HCT116 (cell line): ENCODE measurements at places on chromosomes 2 and 18. TPM values are rescaled to one million over a fixed set of nuclear protein-coding genes. Genes with fewer than 3 reads are reported as not detected.

DNA sequence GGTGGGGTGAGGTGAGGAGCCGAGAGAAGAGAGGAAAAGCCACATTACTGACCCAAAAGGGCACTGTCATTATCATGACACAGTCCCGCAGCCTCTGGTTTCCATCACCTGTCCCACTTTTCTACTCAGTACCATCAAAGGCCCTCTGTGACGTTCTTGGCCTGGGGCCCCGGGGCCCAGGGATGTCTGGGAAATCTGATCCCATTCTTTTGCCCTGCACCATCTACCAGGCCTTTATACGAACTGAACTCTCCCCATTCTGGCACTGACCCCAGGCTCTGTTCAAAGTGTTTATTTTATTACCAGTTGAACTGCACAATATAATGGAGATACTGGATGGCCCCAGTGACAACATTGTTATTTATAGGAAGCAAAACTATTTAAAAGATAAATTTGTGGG is 89.1 kb downstream of the COL6A3 start:
- no peaks in the 10 kb centered on the region for H3K4me1 ChIP-seq
- no peak for DNase-seq
- no peak overlapping the region for H3K27ac ChIP-seq
- H3K4me3 ChIP-seq, result no peak overlapping the region

- H3K4me1 ChIP-seq, result peaks cover 19% of the 10 kb centered on the region
- no peaks in the 10 kb centered on the region for H3K36me3 ChIP-seq
- peak within 1 kb of the TSS; percentile 19; the same call in 1 of the 2 replicates for H3K27ac ChIP-seq
- no peaks in the 10 kb centered on the region for H3K27me3 ChIP-seq
These were observed at the start of gene GNAL for GRCh38 chr18:11688972-11689668. GNAL (plus strand) TSS chr18:11689264; CDS start chr18:11689564, 300 bp downstream.

DNA sequence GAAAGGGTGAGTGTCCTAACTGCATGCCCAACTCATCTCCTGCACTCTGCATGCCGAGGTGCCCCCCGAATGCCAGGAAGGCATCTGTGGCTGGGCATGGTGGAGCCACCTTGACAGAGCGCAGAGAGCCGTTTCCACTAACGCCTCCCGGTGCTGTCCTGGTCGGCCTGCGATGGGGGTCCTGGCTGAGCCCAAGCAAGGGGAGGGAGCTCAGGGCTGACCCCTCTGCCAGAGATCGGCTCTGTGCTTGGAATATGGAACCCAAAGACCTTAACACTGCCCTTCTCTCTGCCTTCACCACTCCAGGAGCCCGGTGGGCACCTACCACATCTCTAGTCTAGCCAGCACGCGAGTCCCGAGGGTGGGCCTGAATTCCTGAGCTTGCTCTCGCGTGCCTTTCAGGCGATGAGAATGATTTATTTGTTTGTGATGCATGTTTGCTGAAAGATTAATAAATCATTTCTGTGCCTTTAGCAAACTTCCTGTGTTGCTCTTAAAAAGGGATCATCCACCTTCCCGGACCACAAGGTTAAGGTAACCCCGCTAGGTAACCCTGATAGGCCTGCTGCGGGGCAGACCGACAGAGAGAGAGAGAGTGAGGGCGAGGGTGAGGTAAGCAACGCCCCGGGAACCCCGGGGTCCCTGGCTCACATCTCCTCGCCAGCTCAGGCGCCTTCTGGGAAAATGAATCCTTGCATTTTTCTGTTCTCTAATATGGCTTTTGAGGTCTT is 35.3 kb downstream of the PDIA6 start:
- H3K27ac ChIP-seq, result no peak overlapping the region
- H3K4me3 ChIP-seq, result no peak overlapping the region
- peaks cover 10% of the 10 kb centered on the region for H3K36me3 ChIP-seq
- H3K27me3 ChIP-seq, result no peaks in the 10 kb centered on the region
- no peaks in the 10 kb centered on the region for H3K4me1 ChIP-seq
- no peak for DNase-seq

DNA sequence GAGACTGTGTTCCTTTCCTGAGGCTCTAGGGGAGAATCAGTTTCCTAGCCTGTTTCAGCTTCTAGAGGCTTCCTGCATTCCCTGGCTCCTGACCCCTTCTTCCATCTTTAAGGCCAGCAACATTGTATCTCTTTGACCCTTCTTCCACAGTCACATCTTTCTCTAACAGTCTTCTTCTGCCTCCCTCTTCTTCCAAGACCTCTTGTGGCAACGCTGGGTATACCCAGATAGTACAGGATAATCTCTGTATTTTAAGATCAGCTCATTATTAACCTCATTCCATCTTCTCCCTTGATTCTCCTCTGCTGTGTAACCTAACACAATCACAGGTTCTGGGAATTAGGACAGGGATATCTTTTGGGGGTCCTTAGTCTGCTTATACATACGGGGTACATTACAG is 8.9 kb upstream of the MYL12A start:
- no peaks in the 10 kb centered on the region for H3K27me3 ChIP-seq
- H3K4me3 ChIP-seq, result no peak overlapping the region
- no peaks in the 10 kb centered on the region for H3K36me3 ChIP-seq
- no peak for DNase-seq
- H3K27ac ChIP-seq, result no peak overlapping the region

The UGT1A5 gene
- not detected for total RNA-seq

DNA sequence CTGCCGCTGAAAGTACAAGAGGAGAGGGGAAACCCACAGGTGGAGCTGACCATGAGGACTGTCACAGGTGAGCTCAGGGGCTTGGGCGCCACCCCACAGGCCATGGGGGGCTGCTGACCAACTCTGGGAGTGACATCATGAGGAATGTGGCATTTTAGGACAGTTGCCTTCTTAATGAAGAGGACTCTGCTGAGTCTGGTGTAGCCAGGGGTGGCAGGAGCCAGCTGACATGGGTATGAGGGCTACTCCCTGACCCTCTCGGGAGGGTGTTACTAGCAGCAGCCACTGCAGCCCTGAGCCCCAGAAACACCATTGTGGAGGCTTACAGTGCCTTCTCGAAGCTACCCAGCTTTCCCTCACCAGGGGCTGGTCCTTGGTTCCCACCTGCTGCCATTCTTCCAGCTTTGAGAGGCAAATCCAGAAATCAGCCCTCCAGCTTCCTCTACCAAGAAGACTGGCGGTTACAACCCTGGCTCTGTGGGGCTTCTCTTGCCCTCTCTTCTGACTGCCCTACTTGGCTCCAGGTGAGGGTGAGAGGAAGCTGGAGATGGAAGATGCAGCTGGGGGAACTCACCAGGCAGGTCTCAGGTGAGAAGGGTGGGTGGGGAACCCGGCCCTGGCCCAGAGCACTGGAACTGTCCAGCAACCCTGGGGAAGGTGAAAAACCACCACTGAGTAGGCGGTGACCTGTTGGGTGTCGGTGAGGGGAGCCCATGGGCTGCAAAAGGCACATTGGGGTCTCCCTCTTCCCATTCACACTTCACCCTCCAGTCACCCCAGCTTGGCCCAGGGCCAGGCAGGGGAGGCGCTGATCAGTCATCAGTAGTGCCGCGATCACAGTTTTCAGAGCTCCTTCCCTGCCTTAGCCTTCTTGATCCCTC is 98.5 kb downstream of the MCFD2 start:
- no peak overlapping the region for H3K4me3 ChIP-seq
- H3K27ac ChIP-seq, result no peak overlapping the region
- no peaks in the 10 kb centered on the region for H3K4me1 ChIP-seq
- no peak for DNase-seq
